ENCODE measurements at places on chromosomes 12 and 14. TPM values are rescaled to one million over a fixed set of nuclear protein-coding genes. Genes with fewer than 3 reads are reported as not detected.

The EFS gene
- total RNA-seq, result 6.9 TPM

The G2E3 gene
- total RNA-seq, result 42.8 TPM

The SAMD15 gene
- 12.6 TPM for total RNA-seq

The SLC25A47 gene
- total RNA-seq, result not detected

DNA sequence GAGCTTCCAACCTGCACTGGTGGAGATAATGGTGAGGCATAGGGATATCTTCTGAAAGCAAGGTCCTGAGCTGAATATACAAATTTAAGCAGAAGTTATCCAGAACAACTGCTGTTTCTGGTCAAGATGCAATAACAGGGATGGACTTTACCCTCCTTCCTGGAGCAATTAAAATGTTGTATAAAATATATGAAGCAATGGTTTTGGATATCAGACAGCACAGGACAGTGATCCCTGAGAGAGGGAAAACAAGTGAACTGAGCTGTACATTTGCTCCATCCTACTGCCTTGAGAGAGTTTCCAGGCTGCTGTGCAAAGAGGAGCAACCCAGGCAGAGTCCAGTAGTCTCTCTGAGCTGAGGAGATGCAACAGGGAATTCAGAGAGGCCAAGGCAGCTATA is 36.0 kb upstream of the CTDSP2 start:
- no peak for DNase-seq

DNA sequence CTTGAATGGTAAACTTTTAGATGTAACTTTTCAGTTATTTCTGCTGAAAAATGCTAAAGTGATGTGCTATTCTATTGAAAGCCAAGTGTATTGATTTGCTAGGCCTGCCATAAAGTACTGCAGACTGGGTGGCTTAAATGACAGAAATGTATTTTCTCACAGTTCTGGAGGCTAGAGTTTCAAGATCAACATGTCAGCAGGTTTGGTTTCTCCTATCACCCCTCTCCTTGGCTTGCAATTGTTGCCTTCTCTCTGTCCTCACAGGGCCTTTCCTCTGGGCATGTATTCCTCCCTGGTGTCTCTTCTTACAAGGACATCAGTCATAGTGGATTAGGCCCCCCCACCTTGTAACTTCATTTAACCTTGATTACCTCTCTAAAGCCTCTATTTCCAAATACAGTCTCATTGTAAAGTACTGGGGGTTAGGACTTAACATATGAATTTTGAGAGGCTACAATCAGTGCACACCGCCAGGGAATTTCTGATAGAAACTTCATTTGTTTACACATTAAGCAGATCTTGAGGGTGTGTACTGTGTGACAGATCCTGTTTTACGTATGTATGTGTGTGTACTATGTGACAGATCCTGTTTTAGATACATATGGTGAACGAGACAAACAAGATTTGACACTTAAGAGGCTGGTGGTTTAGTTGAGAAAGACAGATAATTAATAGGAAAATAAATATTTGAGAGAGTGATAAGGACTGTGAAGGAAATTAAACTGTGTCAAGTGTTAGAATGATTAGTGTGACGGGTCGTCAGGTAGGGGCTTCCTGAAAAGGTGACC is 49.5 kb downstream of the ADIPOR2 start:
- no peak for DNase-seq

Measured in frontal cortex (tissue), 4 donors.